ENCODE measurements at places on chromosomes 3 and 15.

DNA sequence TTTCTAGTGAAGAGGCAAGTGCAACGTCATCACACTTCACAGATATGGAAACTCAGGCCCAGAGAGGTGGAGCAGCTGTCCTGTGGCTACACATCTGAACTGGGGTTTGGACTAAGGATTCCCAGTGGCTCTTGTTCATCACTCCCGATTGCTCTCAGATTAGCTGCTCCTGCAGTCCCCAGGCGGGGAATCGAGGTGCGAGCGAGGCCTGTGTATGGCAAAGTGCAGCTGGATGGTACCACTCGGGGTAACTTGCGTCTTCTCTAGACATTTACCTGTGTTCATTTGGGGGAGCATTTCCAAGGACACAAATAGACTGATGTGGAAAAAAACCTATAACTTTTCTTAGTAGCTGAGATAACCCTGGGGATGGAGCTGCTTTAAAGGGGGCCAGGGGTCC is 45.9 kb upstream of the TRPM1 start:
- DNase-seq: no peak

GRCh38 chr15:90037511-90037860 is 36.4 kb downstream of the ZNF710 start:
- peak; percentile 55 for DNase-seq

- DNase-seq: no peak
These were observed 61.5 kb downstream of the SLC6A1 start for GRCh38 chr3:11053926-11054503.

DNA sequence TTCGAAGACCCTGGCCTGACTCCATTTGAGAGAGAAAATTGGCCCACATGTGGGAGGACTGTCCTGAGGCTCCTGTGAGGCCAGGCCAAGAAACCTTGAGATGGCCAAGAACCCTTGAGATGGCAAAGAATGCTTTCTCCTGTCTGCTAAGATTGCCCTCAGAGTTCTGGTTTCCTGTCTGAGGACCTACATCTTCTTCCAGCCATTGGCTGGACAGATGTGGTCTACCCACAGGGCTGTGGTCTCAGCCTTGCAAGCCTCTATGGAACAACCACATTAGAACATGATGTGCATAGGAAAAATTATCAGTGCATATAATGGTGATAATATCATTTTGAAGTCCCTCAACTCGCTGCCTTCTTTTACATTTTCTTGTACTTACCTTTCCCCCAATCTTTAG is 10.8 kb upstream of the RASA2 start:
- no peak for DNase-seq

DNA sequence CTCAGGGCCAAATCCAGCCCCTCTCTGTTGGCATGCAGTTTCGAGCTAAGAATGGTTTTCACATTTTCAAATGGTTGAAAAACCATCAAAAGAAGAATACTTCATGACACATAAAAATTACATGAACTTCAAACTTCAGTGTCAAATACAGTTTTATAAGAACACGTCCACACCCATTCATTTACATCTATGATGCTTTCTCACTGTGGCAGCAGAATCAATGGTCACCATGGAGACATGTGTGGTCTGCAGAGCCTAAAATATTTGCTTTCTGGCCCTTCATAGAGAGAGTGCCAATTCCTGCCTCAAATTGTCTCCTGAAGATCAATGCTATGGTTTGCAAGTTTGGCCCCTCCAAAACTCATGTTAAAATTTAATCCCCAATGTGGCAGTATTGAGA is 405.8 kb downstream of the OCA2 start:
- no peak for DNase-seq

DNA sequence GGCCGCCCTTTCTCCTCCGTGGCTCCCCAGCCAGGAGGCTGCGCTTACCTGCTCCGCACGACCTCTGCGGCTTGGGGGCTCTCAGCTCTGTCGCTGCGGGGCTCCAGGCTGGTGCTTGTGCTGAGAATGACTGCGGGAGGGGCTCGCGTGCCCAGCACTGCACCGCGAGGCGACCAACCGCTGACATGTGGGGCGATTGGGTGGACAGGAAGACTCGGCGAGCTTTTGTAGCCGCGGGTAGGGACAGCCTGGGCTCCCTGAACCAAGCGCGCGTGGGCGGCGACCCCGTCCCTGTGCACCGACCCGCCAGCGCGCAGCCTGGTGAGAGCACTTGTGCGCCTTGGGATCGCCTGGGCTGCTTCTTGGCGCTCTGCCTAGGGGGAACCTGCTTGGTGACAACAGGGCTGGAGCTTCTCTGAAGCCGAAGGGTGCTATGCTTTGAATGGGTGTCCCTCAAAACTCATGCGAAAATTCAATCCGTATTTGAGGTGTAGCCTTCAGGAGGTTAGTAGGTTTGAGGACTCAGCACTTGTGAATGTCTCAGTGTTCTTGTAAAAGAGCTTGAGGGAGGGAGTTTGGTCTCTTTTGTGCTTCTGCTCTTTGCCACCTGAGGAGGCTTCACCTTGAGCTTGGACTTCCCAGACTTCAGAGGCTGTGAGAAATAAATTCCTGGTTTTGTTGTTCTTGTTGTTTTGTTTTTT is 50.4 kb downstream of the IL12A start:
- DNase-seq: no peak

- no peak for DNase-seq
These were observed 25.0 kb upstream of the LINGO1 start for GRCh38 chr15:77657634-77658238.

DNA sequence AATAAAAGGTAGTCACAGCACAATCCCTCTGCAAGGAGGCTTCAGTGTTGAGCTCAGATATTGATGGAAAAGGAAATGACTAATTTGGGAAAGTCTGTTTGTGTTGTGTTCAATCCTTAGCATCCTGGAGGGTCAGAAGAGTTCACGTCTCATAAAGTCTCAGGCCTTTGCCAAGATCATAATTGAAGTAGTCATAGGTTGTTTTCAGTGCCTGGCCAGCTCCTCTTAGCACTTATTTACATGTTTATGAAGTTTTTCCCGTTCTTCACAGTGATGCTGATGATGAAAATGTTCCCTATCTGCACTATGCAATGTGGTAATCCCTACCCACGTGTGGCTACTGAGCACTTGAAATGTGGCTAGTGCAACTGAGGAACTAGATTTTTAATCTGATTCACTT is 61.6 kb upstream of the TGFBR2 start:
- DNase-seq: peak; percentile 82

GRCh38 chr3:88142094-88142624 is 7.6 kb upstream of the C3orf38 start:
- DNase-seq: peak; percentile 44

DNA sequence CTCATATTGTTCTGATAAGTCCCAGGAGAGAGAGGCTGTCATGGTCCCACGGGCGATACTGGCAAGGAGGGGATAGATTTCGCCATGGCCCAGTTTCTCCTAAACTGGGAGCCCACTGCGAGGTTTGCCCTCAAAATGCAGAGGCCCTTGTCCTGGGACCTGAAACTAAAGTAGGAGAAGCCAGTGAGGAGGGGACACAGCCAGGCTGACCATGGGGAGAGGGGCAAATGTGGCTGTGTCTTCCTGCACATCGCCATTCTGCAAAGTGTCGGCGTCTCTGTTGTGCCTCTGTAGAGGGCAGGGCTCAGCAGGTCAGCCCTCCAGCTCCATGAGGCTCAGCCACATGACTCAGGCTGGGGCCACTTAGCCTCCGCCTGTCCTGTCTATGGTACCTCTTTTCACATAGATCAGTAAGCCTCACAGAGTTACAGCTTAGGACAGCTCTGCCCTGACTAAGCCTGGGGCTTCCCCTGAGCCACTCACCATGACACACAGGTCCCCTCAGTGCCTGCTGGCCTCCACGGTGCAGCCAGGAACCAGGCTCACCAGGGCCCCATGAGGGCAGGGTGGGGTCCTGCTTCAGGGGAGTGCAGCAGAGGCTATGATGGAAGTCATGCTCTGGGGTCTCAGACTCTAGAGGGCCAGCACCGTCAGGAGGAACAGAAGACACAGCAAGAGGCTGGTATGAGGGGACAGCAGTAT is 28.6 kb upstream of the PLXNA1 start:
- no peak for DNase-seq
